ENCODE measurements at places on chromosomes 12 and 14.

- no peak for DNase-seq
Observed at GRCh38 chr14:62946221-62946620, 99.0 kb downstream of the KCNH5 start.

GRCh38 chr14:65850429-65851135 is 438.1 kb downstream of the FUT8 start:
- DNase-seq = peak; percentile 55

GRCh38 chr14:78248501-78249090 is 78.4 kb downstream of the NRXN3 start:
- DNase-seq = no peak

DNA sequence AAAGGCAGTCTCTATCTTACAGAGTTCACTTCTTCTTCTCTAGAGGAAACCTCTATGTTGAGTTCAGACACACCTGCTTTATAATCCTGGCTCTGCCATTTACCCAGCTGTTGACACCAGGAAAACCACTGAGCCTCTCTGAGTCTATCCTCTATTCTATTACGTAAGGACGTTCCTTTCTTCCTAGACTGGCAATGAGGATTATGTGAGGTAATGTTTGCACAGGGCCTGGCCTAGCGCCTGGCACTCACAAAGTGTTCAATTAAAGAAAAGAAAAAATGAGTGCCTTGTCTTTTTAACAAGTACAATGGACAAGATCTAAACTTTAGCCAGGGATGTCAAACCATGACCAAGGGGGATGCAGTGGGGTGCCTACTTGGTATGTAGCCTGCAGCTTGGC is 641.9 kb upstream of the TBX3 start:
- DNase-seq = no peak

GRCh38 chr14:68789821-68790643 is 2.8 kb downstream of the ZFP36L1 start:
- DNase-seq = no peak

Data from activated naive CD8-positive, alpha-beta T cell treated with anti-CD3 and anti-CD28 coated beads for 36 hours (primary cell).